Hippocampal formation (tissue), 2 donors: ENCODE measurements at places on chromosomes 4 and X.

DNA sequence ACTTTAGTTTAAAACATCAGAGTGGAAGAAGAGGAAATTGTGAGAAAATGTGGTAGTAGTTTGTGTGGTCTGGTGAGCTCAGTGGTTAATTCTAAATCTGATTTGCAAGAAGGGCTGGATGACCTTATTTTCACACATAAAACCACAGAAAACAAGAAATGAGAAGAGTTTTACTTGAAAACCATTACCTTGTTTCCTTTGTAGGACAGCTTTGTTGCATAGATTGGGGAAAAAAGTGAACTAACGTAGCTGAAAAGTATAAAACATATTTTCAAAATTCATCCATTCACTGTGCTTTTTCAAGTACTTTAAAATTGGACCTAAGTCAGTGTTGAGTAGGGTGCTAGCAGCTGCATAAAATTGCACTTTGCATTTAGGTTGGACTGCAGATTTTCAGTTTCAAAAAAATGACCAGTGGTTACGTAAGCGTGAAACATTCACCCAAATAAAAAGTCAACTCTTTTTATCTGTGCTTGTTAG, 211.3 kb downstream of the ARHGAP10 start:
- no peak for DNase-seq

DNA sequence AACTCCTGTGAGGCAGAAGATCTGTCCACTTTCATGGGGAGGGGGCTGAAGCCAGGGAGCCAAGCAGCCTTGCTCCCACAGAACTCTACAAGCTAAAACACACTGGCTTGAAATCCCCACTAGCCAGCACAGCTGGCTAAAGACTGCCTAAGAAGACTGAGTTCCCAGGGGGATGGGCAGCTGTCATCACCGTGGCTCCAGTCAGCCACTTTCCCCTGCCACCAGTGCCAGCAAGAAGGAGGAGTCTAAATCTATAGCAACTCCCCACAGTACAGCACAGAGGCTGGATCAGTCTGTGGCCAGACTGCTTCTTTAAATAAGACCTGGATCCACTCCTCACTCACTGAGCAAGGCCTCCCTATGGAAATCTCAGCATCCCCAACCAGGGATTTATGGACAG, 308.6 kb downstream of the FAM47B start:
- no peak for DNase-seq

- DNase-seq, result peak; percentile 55
Observed at GRCh38 chrX:101550362-101550750, at the start of gene ARMCX1. Gene ARMCX1, plus strand, starts transcription at chrX:101550547. Its CDS starts 2,384 bp downstream, at chrX:101552931.

DNA sequence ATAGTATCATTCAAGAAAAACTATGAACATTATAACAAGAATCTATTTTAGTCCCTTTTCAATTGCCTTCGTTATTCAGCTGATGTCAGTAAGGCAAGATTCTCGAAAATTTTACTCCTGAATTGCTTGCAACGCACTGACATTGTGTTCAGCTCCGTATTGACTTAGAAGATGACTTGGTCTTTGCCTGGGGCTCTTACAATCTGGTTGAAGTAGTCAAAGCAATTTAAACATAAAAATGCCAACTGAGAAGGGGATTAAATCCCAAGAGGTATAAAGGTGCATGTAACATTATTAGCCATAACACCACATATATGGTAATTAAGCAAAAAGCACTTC, 507.1 kb downstream of the CENPC start:
- no peak for DNase-seq

DNA sequence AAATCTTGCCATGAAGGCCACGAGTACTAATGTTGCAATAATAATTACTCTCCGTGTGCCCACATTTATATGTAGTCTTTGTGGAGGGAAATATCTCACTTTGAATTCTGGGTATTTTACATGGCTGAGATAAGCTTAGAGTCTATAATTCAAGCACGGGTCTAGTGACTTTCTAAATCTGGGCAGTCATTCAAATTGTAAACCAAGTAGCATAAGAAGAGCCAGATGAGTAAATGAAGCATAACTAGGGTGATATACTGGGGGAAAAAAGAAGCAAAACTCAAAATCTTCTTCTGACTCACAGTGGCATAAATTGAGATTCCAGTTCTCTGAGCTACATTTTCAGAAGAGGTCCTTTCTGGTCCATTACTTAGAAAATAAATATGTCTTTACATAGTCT, 53.0 kb downstream of the MAPK10 start:
- DNase-seq, result no peak

DNA sequence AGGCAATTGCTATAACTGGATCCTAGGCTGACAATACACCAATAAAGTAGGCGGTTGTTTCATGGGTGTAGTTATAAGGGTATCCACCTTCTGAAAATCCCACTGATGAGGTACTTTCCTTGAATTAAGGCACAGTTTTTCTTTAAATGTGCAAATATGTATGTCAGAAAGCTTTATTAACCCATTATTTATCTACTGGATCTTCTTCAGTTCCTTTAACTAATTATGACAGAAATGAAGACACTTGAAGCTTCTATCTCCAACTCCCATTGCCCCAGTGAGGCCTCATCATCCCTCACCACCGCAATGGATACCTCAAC, 159.6 kb upstream of the KLF3 start:
- no peak for DNase-seq

DNA sequence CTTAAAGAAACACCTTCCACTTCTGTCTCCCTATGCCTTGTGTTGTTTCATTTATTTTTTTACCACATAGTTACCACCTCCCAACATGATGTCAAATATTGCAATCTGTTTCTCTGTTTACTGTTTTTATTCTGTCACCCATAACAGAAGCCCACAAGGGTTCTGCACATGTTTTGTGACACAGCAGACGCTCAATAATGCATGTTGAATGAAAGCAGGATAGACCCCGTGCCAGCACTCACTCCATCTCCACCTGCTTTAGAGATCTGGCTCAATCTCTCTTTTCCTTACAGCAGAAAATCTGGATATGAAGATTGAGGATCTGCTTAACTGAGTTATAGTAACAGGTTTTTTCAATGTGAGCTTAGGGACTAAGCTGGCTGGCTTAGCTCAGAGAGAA, 116.8 kb upstream of the NUDT10 start:
- no peak for DNase-seq

DNA sequence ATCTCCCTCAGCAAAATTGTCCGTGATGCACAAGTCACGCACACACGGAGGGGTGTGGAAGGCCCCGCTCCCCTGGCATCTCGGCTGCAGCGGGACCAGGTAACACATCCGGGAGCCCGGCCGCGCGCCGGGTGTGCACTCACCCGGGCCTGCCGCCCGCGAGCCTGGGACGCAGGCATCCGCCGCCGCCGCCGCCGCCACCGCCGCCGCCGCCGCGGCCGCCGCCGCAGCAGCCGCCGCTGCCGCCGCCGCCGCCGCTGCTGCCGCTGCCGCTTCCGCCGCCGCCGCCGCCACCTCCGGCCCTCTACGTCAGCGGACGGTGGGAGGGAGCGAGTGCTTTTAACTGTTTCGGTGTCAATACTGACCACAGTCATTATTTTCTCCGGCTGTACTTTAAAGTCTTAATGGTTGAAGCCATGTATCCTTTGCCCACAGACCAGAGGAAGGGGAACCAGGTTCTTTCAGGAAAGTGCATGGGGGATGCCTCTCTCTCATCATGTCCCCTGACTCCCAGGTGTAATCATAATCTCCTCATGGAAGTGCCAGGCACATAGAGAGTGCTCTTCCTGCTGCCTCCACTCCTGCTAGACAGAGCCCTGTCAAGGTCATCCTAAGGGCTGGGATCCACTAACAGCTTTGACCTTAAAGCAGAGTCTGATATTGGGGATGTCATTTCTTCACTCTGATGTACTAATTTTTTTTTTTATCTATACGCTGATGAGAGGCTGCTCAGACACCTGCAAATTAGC, 38.0 kb downstream of the MAGEE2 start:
- no peak for DNase-seq

DNA sequence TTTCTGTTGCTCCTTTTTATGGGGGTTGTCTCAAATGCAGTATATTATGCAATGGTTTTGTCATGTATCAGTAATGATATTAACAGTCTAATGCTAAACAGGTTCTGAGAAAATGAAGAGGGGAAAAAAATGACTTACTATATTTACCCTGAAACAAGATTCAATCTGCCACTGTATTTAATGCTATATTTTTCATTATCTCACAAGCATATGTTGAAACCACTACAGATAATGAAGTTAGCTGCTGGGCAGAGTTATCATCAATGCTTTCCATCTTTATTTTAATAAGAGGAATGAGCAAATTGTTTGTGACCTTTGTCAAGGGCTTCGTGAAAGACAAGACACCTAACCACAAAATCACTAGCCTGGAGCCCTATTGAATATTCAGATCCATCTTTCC, 32.6 kb upstream of the NAA11 start:
- DNase-seq, result no peak

DNA sequence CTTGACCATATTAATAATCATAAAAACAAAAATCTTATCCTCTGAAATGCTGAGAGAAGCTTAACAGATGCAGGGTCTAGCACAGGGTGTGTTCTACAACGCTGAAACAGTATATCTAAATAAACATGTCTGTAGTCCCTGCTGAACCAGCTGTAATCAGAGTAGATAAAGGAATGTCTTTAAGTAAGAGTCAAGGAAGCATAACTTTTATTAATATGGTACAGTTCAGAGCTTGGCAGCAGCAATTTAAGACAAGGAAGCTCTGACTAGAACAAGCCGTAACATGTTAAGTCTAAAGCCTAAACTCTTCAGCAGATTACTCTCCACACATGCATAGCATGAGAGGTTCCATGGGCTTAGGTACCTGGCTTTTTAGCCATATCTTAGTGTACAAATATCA, 36.1 kb downstream of the NFKB1 start:
- no peak for DNase-seq
